DND-41 (cell line): ENCODE measurements at places on chromosomes 6 and 20.

DNA sequence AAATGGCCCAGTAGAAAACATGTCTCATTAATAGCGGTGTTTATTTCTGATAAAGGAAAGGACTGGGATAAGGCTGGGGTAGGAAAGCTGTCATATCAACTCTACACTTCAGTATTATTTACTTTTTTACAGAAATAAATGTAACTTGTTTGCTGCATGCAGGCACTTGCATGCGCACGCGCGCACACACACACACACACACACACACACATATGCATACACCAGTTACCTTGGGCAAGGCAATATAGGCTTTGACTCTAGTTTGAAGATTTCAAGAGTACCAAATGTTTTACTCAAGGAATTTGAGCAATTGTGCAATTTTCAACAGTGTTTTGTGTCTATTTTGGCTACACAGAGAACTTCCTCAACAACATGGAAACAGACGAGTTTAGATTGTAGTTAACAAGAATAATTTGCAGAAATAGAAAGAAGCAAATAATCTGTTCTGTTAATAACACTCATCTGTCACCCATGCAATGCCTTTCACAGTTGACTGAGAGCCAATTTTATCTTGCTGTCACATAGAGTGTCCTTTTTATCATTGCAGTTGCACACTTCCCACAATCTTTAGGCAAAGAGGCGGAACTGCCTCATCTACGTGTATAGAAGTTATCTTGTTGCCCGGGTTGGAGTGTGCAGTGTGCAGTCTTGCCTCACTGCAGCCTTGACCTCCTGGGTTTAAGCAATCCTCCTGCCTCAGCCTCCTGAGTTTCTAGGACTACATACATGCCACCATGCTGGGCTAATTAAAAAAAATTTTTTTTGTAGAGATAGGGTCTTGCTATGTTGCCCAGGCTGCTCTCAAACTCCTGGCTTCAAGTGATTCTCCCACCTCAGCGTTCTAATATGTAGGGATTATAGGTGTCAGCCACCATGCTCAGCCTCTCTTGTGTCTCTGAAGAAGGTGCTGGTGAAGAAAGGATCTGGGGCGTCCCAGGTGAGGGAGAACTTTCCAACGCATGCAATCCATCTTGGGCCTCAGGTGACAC, 74.8 kb upstream of the SHLD1 start:
- no peak for DNase-seq

DNA sequence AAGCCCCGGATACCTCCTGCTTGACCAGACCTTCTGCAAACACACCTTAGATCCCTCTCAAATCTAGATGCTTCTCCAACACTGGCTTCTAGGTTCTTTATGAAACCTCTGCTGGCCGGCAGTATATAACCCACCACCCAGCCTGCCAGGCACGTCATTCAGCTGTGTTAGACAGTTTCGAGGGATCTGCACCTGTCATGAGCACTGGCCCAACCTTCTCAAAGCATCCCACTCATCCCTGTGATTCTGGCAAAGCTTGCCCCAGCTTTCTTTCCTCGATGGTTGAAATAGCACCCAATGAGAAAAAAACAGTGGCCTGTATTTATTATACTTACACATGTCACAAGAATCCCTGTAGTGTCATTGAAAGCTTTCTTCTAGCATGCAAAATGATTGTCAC, 157.8 kb downstream of the MTHFD1L start:
- no peak for DNase-seq

- DNase-seq = no peak
Measured at GRCh38 chr20:5807431-5807830, 57.2 kb downstream of the SHLD1 start.

- peak; percentile 7 for DNase-seq
Measured at GRCh38 chr6:135600086-135600702, 102.7 kb upstream of the AHI1 start.

DNA sequence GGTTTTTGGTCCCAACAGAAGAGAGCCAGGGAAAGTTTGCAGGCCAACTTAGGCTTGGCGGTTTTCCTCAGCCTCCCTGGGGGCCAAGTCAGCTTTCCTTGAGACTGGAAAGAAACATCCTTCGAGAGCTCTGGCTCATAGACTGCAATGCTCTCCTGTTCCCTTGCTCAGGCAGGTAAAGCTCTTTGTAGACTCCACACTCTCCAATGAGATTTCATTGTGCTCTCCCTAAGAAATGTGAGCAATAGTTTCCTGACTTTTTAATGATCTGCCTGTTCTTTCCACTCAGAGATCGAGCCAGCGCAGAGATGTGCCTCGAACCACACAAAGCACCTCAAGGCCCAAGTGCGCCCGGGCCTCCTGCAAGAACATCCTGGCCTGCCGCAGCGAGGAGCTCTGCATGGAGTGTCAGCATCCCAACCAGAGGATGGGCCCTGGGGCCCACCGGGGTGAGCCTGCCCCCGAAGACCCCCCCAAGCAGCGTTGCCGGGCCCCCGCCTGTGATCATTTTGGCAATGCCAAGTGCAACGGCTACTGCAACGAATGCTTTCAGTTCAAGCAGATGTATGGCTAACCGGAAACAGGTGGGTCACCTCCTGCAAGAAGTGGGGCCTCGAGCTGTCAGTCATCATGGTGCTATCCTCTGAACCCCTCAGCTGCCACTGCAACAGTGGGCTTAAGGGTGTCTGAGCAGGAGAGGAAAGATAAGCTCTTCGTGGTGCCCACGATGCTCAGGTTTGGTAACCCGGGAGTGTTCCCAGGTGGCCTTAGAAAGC, 13.9 kb downstream of the TNFAIP3 start:
- DNase-seq = no peak

DNA sequence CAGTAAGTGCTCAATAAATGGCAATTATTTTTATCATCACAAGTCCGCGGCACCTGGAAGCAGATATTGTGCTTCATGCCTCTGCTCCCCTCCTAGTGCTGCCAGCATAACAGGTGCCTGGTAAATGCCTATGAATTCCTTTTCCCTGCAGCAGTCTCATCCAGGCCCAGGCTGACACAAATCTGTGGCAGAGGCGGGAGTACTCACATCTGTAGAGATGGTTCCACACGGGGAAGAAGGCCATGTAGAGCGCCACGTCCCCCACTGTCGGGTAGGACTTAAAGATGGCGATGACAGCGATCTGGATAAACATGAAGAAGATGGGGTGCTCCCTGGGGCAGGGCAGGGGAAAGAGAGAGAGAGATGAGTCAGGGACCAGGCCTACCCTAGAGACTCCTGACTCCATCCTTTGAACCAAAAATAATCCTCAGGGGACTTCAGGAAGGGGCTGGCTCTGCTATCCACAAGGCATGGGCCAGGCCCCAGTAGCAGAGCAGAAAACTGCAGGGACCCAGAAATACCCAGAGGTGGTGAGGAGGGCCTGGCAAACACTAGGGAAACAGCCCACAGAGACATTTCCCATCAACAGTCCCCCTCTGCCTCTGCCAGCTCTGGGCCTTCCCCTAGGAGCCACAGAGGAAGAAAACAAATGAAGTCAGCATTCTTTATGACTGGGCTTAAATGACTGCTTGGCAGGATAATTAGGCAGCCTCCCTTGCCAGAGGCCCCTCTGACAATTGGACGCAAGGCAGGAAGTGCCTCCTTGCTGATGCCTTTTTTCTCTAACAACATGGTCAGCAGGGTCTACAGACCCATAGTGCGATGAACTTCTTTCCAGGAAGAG, 23.0 kb downstream of the MAP1LC3A start:
- no peak for DNase-seq

DNA sequence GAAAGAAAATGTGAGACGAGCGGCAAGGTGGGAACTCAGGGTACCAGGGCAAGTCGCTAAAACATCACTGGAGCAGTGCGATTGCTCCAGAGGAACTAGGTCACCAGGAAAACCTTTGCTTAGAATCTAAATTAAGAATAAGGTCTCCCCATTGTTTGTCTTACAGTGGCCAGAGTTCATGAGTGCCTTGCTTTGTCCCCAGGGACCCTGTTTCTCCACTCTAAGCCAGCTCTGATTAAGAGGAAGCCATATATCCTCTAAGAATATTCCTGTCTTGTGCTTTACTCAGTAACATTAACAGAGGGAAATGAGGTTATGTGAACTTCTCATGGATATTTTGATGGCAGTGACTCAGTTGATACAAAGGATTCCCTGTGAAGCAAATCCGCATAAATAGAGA, 305.8 kb downstream of the CD83 start:
- DNase-seq = no peak

DNA sequence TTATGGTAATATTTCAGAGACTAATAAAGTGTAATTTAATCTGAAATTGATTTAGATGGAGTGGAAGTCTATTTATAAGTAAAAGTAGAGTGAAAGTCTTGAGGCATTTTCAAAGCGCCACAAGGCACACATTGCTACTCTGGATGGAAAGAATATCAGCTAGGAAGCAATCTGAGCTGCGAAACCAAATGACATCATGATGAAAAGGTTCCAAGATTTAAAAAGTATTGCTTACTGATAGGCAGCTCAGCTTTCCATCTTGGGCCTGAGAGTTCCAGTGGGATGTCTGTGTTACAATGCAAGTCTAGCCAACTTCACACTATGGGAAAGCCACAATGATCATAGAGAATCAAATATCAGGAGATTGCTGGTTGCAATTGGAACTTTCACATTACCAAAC, 126.9 kb upstream of the VGLL2 start:
- no peak for DNase-seq

DNA sequence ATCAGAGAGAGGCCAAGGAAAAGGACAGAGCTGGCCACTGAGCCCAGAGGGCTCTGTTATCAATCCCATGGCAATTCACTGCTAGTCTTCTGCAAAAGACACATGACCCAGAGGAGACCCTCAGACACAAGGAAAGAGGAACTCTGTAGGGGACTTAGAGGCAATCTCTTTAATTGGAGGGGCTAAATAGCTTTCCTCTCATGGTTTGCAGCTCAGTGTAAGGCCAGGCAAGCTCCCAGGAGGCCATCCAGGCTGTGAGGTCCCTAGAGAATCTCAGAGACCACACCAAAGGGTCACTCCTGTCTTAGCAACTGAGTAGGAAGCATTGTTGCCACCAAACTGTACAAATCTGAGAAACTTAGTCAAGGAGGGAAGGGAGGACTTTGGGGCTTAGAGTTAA, 10.0 kb upstream of the HLA-DOA start:
- DNase-seq = no peak

DNA sequence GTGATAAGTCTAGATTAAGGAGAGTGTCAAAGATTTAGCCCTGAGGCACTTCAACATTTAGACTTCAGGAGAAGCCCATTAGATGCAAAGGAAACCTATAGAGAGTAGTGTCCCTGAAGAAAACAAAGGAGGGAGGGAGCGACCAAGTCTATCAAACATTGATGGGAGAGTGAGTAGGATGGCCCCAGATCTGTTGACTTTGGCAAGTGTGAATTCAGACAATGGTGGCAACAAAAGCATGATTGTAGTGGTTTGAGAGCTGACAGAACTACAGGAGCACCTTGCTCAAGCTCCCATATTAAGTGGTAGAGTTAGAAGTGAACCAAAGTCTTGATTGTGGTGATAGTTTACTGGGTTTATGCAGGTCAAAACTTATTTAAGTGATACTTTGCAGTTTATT, 979 bp upstream of the ABCF1 start:
- DNase-seq = no peak

GRCh38 chr6:28658475-28659249, 133.0 kb downstream of the GPX5 start:
- no peak for DNase-seq

- no peak for DNase-seq
Measured at GRCh38 chr20:33701629-33702450, 15.7 kb upstream of the E2F1 start.

- DNase-seq = peak; percentile 8
Measured at GRCh38 chr6:154916857-154917256, 78.3 kb upstream of the TIAM2 start.

DNA sequence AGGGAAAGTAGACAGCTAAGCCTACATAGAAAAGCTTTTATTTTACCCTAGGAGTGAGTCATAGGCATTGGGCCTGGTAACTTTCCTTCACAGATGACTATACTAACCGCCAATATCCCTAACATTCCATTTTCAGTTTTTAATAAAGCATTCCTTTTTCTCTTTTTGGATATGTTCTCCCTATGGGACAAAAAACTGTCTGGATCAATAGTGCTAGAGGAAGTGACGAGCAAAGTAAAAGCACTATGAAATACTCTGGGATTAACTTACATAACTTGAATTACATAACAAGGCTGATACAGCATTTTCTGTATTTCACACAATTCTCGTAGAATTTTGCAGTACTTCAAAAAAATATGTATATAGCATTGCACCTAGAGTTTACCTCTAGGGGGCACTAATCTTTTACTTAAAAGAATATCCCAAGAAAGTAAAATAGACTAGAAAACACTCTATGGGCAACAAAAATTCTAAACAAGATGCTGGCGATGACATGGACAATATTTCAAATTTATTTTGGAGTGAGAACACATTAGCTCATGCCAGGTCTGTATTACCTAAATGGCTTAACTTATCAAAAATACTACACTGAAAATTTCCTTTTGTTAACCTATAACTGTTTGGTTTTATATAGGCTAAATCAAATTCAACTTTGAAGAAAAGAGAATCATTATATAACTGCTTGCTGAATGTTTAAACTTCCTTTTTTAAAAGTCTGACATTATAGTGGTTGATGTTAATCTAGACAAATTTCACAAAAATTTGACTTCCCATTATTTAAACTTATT, 66.3 kb upstream of the DST start:
- no peak for DNase-seq

GRCh38 chr6:144178323-144178722, 28.0 kb downstream of the STX11 start:
- no peak for DNase-seq

DNA sequence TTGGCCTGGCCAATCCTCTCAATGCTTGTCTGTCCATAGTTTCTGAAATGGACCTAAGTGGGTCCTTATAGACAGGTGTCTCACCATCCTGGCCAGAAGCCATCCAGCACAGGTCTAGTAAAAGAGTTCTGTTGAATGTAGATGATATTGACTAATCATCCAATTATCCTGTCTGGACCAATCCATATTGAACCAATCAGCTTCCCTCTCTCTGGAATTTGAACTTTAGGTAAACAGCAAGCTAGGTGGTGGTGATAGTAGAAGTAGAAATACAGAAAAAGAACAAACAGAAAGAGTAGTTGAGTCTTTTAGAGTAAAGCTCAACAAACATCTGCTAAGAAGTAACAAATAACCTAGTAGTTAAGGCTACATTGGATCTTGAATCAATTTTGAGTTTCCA, 9.5 kb upstream of the PNRC1 start:
- DNase-seq = no peak

DNA sequence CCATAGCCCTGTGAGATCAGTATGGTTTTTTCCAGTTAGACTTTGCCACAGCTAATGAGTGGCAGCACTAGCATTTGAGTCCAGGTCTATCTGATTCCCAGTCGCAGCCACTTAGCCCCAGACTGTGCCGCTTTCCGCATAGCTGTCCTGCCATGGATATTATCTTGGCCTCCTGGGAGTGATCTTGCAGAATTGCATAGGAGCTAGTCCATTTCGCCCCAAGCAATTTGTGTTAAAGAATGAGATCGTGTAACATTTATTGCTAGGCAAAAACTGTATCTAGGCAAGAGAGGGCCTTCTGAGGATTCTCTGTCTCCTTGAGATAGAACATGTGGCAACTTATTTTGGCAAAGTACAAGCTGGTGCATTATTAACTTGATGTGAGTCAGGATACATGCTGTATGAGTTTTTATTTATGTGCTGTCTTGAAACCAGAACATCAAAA, 74.2 kb downstream of the EZR start:
- no peak for DNase-seq
